ENCODE measurements at places on chromosomes 1 and 21.

DNA sequence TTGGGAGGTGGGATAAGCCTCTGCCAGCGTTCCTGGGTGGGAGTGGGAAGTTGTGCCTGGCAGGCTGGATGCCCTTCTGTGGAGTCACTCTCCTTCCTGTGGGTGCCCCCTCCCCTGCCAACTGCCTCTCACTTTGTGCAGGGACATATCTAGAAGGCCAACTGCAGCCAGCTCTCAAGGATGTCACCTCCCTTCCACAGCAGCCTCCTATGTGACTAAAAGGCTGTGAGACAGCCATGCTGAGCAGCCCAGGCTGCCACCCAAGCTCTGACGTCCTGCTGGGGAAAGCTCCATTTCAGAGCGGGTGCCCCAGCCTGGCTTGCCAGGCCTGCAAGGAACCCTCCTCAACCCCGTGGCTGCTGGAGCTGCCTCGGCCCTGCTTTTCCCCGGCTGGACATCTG lies 19.6 kb upstream of the SLC26A9 start:
- DNase-seq = no peak

- DNase-seq = no peak
Measured at GRCh38 chr1:232986527-232986922, 36.1 kb downstream of the NTPCR start.

DNA sequence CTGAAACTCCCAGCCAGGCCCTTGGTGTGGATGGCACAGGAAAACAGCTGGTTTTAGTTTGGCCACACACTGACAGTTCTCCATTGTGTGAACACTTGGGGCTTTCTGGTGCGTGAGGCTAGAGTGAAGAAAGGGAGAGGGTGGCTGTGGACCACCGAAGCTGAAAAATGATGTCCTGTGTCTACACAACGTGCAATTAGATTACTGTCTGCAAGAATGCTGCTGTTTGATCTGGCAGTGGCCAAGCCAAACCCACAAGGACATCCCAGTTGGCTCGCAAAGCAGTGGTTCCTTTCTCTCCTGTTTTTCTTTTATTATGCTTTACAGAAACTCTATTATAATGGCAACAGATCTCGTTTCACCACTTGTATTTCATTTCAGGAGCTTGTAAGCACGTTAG lies 58.9 kb downstream of the ERG start:
- no peak for DNase-seq

DNA sequence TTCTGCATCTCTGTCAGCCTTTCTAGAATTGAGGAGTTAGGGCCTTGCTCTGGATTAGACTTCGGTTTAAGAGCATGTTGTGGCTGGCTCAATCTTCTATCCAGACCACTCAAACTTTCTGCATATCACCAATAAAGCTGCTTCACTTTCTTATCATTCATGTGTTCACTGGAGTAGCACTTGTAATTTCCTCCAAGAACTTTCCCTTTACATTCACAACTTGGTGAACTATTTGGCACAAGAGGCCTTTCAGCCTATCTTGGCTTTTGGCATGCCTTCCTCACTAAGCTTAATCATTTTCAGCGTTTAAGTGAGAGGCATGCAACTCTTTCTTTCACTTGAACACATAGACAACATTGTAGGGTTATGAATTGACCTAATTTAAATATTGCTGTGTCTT lies 3.6 kb upstream of the HORMAD1 start:
- DNase-seq = no peak

DNA sequence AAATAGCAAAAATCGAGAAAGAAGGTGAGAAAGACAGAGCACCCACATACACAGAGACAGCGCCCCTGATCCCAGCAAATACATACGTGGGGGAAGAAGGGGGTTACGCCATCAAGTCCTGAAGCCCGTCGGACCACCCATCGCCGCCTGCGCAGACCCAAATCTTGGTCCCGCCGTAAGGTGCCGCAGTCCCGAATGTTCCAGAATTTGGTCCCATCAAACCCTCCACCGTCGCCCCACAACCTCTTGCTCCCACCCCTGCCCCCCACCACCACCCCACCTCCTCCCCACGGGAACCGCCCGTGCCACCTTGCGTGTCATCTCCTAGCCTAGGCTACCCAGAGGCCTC lies 71.7 kb downstream of the CD46 start:
- DNase-seq = no peak

DNA sequence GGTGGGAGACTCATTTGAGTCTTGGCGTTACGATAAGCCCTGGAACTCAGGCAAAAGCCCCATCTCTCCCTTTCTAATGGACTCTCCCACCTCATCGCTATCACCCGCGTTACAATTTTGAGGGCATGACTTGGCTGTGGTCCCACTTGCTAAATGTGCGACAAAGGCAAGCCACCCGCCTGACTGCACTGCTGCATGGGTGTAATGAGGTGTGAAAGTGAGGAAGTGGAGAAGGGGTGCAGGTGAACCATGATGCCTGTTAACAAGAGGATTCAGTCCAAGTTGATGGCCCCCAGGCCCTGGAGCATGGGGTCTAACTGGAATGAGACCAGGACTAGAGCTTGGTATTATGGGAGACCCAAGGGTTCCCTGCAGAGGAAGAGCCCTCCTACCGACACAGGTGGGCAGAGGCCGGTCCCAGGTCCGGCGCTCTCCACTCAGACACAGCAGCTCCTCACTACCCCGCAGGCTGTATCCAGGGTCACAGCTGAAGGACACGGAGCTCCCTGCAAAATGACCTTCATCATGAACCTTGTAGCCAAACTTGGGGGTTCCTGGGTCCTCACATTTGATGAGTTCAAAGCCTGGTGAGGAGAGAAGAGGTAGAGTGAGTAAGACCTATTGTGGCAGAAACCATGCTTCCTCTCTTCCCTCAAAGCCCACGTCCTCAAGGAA lies 165.4 kb upstream of the HMGB4 start:
- DNase-seq = no peak

DNA sequence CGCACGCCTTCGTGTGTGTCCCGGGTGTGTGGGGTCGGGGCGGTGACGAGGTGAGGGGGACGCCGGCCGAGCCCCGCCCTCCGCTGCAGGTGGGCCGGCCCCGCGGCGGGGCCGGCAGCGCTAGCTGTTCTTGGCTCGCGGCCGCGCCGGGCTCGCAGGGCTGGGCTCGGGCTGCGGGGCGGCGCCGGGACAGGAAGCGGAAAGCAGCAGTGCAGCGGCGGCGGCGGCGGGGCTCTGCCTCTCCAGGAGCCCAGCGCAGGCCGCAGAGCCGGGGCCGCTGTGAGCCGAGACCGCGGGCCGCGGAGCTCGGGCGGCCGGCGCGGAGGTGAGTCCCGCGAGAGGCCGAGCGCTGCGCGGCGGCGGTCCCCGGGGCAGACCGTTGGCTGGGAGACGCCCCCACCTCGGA lies at the start of gene VANGL1:
VANGL1 (plus strand) TSS at position 209 of the 406 bp plus-strand sequence. CDS start 9,444 bp downstream, outside the sequence.
- DNase-seq = no peak

GRCh38 chr1:172556461-172556860 lies 23.5 kb downstream of the SUCO start:
- no peak for DNase-seq

DNA sequence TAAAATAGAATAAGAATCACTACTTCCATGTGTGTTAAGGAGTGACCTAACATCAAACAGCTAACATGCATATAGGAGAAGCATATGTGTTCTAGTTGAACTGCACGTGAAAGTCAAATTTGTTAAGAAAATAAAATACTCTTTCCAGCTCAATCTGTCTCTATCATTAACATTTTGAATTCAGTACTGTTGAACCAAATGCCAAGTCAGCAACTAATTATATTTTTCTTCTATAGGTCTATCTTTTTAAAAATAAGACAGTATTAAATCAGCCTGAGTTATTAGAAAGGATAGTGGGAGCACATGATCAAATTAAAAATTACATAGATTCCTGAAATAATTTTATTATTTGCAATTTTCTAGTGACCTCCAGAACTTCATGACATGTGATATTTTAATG lies 141.8 kb downstream of the NRIP1 start:
- no peak for DNase-seq

DNA sequence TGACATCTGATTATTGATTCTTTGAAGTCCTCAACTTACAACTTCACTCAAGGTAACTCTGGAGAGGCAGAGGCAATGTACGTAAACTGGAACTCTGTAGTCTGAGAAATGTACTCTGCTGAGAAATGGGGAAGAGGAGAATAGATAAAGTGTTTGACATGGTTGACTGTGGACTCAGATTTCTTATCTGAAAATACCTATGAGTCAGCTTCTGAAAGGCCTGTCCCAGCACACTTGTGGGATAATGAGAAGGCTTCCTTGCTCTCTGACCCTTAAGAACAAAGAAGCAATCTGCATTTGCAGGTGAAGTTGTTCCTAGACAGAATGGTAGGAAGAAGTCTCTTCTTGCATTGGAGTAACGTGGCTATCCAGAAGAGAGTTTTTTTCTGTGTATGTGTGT lies 1573.5 kb downstream of the BRINP3 start:
- DNase-seq = no peak

DNA sequence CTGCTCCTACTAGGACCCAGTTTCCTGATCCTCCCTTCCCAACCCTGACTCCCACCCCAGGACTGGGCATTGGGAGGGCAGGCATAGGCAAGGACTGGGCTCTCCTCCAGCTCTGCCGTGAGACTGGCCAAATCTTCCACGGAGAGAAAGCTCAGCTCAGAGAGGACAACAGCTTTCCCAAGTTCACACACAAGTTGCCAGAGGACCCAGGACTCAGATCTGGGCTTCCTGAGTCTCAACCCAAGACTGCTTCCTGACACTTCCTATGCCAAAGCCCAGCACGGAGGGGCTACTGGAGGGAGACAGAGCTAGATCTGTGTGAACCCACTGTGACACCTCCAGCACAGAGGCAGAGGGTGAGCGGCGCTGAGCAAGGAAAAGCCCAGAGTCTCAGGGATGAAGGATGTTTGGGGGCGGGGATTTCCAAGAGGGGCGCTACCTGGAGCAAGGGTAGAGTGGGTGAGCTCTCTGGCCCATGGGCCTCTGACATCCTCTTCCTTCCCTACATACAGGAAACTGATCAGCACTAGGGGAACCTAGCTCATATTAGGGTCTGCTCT lies 7.1 kb downstream of the PDZK1IP1 start:
- no peak for DNase-seq

DNA sequence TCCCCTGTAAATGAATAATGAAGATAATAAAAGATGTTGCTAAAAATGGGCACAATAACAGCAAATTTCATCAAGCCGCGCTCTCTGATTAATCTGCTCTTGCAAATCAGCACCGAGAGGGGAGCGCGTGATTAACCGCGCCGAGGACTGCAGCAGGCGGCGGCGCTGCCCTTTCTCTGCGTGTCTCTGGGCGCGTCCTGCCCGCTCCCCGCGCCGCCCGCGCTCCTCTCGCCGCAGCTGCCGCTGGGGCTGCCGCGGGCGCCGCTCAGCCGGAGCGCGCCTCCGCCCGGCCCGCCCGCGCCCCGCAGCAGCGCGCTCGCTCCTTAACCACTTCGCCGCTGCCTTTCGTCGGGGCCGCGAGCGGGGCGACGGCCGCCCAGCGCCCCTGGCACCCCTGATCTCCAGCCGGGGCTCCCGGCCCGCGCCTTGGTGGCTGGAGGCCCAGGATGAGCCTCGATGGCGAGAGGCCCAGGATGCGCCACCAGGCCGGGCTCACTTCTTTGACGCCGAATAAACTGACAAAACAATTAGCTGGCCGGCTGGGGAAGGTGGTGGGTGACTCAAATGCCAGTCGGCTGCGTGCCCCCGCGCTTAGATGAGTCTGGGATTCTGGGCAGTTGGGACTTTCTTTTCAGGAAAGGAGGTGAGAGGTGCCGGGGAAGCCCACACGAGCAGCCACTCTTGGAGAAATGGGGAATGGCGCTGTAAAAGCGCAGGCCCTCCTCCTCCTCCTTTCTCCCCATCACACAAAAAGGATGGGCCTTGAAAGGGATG lies 221.4 kb upstream of the PKN2 start:
- no peak for DNase-seq

GRCh38 chr1:206577626-206578025 lies 34.6 kb downstream of the EIF2D start:
- DNase-seq = no peak

GRCh38 chr1:187009320-187009719 lies 180.6 kb downstream of the PLA2G4A start:
- DNase-seq = no peak

GRCh38 chr1:20078171-20078651 lies 8.2 kb downstream of the PLA2G5 start:
- DNase-seq = no peak

DNA sequence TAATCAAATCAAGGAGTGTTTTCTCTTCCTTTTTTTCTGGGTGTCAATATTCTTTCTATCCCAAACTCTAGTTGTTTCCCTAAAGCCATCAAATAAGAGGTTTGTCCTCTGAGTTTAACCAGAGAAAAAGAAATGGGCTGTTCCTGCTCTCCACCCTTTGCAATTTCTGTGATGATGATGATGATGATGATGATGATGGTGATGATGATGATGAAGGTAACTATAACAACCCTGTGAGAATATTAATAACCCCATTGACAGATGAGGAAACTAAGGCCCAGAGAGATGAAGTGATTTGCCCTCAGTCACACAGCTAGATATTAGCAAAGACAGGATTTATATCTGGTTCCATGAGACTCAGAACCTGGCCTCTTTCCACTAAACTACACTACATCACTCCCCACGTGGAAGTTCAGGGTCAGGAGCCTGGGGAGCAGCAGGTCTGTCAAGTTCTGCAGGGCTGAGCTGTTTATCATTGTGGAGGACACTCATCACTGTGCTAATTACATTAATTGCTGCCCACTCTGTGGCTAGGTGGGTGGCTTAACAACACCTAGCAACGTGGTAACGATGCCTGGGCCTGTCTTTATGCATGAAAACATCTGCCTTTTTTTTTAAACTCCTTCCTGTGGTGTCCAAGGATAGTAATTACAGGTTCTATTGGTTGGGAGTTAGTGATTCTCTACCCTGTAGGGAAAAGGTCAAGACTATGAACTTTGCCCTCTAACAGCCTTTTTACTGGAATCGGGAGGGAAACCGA lies 19.0 kb upstream of the JUN start:
- no peak for DNase-seq

DNA sequence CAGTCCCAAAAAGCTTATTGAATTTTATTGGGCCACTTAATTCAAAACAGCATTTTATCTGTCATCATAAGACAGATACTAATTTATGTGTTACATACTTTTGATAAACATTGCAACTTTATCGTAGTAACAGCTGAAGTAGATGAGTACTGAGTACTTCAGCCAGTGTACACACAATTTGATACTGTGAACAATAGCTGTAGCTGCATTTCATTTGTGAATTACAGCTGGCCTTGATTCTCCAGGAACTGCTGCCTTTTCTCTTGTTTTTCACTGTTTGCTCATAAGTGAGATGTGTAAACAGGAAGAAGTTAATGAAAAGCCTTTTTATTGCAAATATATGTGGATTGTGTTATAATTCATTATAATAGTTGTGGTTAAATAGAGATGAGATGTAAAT lies 10.2 kb downstream of the UAP1 start:
- peak; percentile 60 for DNase-seq

- DNase-seq = peak; percentile 96
Measured at GRCh38 chr1:205319081-205320018, 2.2 kb downstream of the NUAK2 start.
